ENCODE measurements at places on chromosomes 6 and 20.
A peak's percentile ranks its signal among the peaks of the same experiment; 100 is the strongest.

DNA sequence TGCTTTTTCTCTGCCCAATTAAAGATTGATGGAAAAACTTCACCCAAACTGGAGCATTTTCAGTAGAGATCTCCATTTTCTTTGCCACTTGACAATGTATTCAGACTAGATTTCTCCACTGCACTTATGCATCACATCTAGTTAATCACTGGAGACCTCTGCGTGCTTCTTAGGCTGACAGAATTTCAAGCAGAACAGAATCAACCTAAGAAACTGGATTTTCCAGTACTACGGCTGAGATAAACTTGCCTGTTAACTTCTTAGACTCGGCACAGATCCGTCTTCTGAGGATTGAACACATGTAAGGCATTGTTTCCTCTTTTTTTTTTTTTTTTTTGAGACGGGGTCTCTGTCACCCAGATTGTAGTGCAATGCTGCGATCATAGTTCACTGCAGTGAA lies 139.2 kb downstream of the LRRC1 start:
- DNase-seq, result no peak

DNA sequence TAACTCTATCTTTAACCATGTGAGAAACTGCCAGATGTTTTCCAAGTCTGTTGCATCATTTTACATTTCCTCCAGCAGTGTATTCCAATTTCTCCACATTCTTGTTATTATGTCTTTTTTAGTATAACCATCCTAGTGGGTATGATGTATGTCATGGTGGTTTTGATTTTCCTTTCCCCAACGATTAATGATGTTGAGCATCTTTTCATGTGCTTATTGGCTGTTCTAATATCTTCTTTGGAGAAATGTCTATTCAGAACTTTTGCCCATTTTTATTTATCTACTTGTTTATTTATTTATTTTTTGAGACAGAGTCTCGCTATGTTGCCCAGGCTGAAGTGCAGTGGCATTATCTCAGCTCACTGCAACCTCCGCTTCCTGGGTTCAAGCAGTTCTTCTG lies 4.3 kb upstream of the C6orf62 start:
- DNase-seq, result no peak

DNA sequence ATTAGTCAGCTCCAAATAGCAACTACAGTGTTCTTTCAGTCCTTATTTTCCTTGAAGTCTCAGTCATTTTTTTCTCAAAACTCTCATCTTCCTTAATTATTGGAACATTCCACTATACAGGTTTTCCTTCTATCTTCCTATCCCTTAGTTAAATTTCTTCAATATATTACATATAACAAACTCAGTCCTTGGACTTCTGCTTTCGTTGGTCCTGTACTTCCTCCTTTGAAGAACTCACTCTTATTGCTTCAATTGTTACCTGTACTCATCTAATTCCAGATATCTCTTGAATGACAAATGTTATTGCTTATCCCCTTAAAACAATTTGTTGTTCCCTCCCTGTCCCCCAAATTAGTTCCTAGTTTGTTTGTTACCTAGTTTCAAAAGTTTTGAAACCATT lies 67.7 kb upstream of the NOTCH4 start:
- no peak for DNase-seq

GRCh38 chr6:143337201-143337949 lies 113.1 kb downstream of the ADAT2 start:
- DNase-seq, result no peak

GRCh38 chr6:67748521-67748920 lies 886.6 kb upstream of the ADGRB3 start:
- DNase-seq, result no peak

- DNase-seq, result no peak
These were observed 234.4 kb downstream of the SYNE1 start for GRCh38 chr6:152402791-152403190.

DNA sequence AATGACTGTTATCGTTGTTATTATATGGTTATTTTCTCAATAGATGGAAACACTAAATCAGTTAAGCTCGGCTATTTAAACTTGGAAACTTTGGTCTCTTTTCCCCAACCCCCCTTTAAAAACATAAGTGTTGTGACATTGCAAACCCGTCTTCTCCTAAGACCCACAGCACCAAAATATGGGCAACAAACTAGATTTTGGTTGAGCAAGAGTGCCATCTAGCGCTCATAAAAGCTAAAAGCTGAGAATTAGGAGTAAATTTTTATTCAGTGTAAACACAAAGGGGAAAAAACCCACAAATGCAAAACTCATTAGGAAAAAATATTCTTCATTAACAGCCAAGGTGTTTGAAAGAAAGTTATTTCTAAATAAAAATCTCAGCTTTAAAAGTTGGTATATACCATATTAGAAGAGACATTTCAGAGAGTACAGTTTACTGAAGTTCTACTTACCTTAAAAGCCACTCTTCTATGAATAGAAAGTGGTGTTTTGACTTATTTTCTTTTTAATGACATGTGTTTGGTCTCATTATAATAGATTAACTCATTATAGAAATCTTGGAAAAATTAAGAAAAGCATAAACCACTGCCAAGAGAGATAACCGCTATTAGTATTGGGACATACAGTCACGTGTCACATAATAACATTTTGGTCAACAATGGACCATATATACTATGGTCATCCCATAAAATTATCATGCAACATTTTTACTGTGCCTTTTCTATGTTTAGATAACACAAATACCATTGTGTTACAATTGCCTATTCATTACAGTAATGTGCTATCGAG lies 21.1 kb downstream of the SESN1 start:
- peak; percentile 31 for DNase-seq

All from T-cell (primary cell).